ENCODE measurements at places on chromosomes 1 and 21. TPM values are rescaled to one million over a fixed set of nuclear protein-coding genes. Genes with fewer than 3 reads are reported as not detected.

Gene VSIG8
- total RNA-seq: not detected

Gene MYBPH
- not detected for total RNA-seq

Gene OR2T11
- total RNA-seq: not detected

Gene KHDC4
- 51.8 TPM for total RNA-seq

Gene LCE1B
- not detected for total RNA-seq

Gene FAM167B
- 2.5 TPM for total RNA-seq

Gene FAAH
- 1.7 TPM for total RNA-seq

Gene ATP1A2
- total RNA-seq: not detected

Gene LMOD1
- 0.20 TPM for total RNA-seq

Gene DAB1
- 3.1 TPM for total RNA-seq

Gene SIM2
- 4.8 TPM for total RNA-seq

Gene FASLG
- total RNA-seq: not detected

Gene CRNN
- total RNA-seq: not detected

Gene PRRX1
- not detected for total RNA-seq

Gene AADACL4
- not detected for total RNA-seq

Gene OR2G6
- not detected for total RNA-seq

Gene TCHHL1
- not detected for total RNA-seq

Gene ADAM30
- not detected for total RNA-seq

Gene TRNAU1AP
- total RNA-seq: 39.8 TPM

Gene PPM1J
- total RNA-seq: 0.69 TPM

Gene LSM10
- total RNA-seq: 44.4 TPM

Gene CFHR3
- total RNA-seq: not detected

Gene GBP2
- not detected for total RNA-seq

Gene NPHS2
- not detected for total RNA-seq

Gene TFF2
- total RNA-seq: not detected

Gene PRAMEF1
- total RNA-seq: 0.44 TPM

Gene C1QB
- total RNA-seq: not detected

Gene C8A
- total RNA-seq: not detected

Gene CELA3B
- not detected for total RNA-seq

Gene SV2A
- 34.9 TPM for total RNA-seq

Gene MARK1
- total RNA-seq: 105 TPM

Gene GRIK3
- 60.1 TPM for total RNA-seq

Gene RGS13
- total RNA-seq: not detected

Gene NCAM2
- 4.3 TPM for total RNA-seq

Gene PRR9
- total RNA-seq: not detected

Gene GFI1
- total RNA-seq: not detected

Gene LAMB3
- total RNA-seq: 0.54 TPM

Gene KCNJ15
- not detected for total RNA-seq

Gene TUFT1
- total RNA-seq: 7.0 TPM

Gene F3
- total RNA-seq: 0.93 TPM

Gene TBCE
- 30.7 TPM for total RNA-seq

Gene BEND5
- total RNA-seq: 34.8 TPM

Gene GBP7
- not detected for total RNA-seq

Gene IL20
- total RNA-seq: not detected

Gene KRTAP19-1
- total RNA-seq: not detected

Gene PGLYRP4
- not detected for total RNA-seq

Gene C1QA
- total RNA-seq: not detected

Gene HRNR
- not detected for total RNA-seq

Gene KRTAP10-6
- total RNA-seq: not detected

Gene PADI1
- not detected for total RNA-seq

Gene NPL
- total RNA-seq: 2.3 TPM

Gene OPRD1
- total RNA-seq: 1.2 TPM

Gene AMY1B
- total RNA-seq: not detected

Gene GREM2
- total RNA-seq: 3.7 TPM

Gene ZNF326
- 57.8 TPM for total RNA-seq

Gene TRIM46
- total RNA-seq: 30.4 TPM

Data from glutamatergic neuron (in vitro differentiated cells).